ENCODE measurements at places on chromosomes 2 and 18.

GRCh38 chr2:26344581-26345282 lies 1.2 kb upstream of the SELENOI start:
- no peak for DNase-seq

GRCh38 chr2:237697586-237698357 lies 70.4 kb downstream of the LRRFIP1 start:
- DNase-seq, result no peak

DNA sequence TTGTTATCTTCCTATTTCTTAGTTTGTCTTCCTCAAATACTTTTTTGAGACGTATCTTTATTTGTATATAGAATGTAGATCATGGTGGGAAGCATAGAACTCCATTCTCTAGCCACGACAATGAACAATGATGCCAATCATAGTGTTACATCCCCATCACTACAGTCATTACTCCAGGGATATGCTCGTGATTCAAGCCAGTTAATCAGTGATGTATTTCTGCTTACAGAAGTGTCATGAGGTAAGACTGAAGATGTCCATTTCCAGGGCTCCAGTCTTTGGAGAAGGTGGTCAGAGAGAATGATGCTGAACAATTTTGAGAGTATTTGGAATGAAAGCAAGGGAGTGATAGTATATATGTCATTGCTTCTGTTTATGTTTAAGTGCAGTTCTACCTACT lies 777.2 kb upstream of the TMEFF2 start:
- DNase-seq, result no peak

DNA sequence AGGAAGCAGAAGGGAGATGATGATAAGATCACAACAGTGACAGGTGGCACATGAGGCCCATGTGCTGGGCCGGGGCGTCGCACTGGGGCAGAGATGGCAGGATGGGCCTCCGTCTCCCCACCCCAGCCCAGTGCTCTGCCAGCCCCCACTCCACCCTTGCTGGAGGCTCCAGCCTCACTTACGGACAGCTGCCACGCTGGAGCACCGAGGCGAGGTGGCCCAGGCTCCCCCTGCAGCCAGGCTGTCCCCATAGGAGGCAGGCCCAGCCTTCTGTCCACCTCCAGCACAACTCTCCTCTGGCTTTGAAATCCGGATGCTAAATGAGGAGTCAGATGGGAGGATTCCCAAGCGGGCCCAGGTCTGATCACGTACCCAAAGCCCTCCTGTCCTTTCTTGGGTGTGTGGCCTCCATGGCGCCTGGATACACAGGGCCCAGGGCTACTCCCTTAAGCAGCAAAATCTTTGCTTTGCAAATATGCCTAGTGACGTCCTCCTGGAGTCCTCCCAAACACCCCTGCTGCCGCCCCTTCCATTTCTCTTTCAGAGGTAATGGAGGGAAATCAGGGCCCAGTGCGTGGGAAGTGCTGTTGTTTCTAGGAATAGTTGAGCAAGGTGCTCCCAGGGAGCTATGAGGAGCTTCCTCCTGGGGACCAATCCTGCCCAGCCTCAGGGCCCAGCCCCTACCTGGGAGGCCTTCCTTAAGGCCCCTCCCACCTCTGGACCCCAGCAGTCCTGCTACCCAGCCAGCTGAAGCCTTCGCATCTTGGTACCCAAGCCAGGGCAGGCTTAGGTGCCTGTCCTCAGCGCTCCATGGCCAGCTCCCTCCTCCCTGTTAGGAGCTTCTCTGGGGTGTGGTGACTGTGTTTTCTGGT lies 170.4 kb upstream of the MYCN start:
- no peak for DNase-seq

- DNase-seq, result no peak
Observed at GRCh38 chr18:8513249-8513648, 96.0 kb upstream of the RAB12 start.

DNA sequence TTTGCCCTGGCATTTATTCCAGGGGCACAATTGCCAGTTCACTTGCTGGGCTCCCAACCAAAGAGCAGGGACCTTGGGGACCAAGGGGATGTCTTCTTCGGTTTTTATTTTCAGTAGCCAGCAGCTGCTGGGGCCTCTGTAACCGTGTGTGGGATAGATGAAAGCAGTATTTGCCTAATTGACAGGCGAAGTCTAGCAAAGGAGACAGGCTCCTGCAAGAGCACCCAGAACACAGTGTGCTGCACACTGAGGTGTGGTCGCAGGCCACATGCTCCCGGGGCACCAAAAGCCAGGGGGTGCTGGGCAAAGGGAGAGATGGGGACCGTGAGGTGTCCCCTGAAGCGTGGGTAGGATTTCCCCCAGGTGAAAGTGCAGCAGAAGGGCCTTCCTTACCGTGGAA lies 5.3 kb downstream of the SAG start:
- DNase-seq, result no peak

- DNase-seq, result no peak
Observed at GRCh38 chr2:170554278-170554955, 160.7 kb upstream of the SP5 start.

DNA sequence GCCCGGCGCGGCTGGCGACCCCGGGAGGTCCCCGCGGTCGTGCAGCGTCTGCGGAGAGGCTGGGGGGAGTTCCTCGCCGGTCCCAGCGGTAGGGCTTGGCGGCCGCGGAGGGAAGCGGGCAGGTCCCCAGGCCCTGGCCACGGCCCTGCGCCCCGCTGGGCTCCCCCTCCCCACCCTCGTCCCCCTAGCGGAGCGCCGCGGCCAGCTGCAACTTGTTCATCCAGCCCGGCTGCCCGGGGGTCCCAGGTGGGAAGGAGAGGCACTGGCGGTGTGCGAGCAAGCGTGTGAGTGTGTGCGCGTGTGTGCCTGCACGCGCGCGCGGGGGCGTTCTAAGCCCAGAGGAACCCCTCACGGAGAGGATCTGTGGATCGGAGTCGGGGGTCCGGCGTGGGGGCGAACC lies 1.3 kb downstream of the PTPRM start:
- DNase-seq, result no peak

GRCh38 chr18:7626922-7627440 lies 59.9 kb downstream of the PTPRM start:
- no peak for DNase-seq

DNA sequence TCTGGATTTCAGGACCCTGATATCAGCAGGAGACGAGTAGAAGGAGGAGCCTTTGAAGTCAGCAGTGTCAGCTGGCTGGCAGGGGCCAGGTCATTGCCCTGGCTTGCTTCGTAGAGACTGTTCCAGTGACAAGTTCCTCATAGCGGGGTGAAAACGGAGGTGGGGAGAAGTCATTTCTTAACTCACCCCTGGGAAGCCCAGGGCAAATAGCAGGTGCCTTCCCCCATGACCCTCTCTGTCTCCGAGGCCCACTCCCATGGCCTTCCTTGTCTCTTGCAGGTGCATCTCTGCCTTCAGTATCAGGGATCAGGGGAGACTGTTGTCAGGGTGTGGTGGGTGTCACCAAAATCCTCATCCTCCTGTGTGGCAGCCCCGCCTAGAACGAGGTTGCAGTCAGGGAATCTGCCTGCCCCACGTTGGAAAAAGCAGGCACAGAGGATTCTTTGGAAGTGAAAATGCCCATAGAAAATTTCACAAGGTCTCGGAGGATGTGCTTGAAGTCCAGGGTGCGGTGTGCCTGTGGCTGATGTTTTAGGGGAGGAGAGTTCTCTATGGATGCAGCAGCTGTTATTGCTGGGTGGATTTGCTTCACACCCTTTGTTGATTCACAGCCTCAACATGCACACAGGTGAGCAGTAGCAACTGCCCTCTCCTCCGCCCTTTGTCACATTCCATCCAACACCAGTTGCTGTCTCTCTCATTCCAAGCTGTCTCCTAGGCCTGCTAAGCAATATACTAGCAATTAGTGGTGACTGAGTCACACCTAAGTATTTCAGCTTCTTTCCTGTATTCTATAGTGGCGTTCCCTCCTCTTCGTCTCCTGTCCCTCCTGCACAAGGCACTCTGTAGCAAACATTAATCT lies 142.6 kb upstream of the FHL2 start:
- no peak for DNase-seq

- no peak for DNase-seq
Observed at GRCh38 chr2:241282555-241282954, 32.9 kb downstream of the HDLBP start.

DNA sequence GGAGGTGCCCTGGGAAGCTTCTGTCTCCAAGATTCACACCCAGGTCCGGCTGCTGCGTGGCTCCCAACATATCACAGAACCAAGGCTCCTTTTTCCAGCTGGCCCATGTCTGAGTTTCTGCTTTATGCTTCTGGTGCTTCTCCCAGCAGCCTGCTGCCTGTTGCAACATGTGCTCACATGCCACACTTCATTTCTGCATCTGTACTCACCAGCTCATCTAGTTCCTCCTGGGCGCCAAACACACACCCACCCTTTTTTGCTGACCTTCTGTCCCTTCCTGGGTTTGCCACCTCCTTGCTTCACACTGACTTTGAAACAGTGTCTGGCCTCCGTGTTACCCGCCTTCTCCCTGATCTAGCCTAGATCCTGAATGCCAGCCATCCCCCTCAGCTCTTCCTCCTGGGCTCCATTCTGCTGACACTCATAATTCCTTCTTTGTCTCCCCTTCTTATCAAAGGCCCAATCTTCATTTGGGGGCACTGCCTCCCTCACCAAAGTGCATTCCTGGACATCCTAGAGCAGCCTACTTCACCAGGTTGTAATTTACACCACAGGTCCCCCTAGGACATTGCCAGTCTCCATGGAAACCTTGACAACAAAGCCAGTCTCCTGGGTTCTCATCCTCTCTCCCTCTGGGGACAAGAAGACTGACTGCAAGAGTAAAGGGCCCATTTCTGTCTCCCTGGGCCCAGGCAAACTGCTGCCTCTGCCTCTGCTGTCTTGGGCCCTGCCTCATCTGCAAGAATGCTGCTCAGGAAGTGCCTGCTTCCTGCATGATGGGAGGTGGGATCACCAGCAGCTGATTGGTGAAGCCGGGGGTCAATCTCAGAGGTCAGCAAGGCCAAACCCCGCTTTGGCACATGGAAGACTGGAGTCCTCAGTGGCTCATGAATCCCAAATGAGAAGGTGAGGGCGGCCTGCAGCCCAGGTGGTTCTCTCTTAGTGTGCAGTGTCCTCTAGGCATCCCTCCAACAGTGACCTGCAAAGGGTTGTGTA lies 13.9 kb upstream of the PROM2 start:
- no peak for DNase-seq

DNA sequence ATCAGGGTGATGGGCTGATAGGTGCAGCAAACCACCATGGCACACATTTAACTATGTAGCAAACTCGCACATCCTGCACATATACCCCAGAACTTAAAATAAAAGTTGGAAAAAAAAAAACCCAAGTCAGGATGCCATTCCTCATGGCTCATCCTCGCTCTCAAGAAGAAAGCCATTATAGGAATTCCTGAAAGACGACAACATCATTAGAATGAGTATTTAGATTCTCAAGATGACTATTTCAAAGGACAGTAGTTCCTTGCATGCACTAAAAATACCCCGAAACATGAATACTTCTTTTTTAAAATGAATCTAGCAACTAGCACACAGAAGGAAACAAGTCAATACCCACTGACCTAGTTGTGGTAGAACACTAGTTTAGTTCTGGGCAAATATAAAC lies 285.8 kb upstream of the REV1 start:
- no peak for DNase-seq

GRCh38 chr18:10449396-10449795 lies 5.0 kb upstream of the APCDD1 start:
- no peak for DNase-seq

DNA sequence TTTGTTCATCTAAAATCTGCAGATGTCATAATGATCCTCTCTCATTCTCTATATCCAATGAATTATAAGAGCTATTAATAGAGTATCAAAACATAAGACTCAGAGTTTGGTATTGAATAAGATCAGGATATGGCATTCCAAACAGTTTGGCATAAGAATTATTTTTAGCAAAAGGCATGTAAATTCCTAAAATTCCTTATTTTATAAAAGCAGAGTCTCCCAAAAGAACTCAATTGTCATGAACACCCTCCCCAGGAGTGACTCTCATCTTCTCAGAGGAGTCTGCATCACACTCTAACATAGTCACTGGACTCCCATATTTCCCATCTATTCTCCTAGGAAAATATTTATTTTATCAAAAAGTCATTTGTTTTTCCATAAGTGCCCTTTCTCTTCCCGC lies 1710.2 kb upstream of the SLC39A10 start:
- DNase-seq, result no peak

DNA sequence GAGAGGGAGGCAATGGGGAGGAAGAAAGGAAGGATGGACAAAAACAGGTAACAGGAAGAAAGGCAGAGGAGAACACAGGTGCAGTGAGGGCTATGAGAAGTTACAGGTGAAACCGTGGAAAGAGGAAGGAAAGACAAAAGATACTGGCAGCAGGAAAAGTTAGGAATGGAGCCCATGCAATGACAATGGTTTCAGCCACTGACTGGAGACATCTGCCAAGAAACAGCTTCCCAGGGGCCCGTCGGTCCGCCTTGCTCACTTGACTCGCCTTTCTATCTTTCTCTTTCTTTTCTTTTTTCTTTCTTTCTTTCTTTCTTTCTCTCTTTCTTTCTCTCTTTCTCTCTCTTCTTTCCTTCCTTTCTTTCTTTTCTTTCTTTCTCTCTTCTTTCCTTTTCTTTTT lies 37.5 kb downstream of the ST8SIA5 start:
- DNase-seq, result no peak

- DNase-seq, result no peak
Observed at GRCh38 chr2:196464311-196464710, 175.2 kb upstream of the CCDC150 start.

DNA sequence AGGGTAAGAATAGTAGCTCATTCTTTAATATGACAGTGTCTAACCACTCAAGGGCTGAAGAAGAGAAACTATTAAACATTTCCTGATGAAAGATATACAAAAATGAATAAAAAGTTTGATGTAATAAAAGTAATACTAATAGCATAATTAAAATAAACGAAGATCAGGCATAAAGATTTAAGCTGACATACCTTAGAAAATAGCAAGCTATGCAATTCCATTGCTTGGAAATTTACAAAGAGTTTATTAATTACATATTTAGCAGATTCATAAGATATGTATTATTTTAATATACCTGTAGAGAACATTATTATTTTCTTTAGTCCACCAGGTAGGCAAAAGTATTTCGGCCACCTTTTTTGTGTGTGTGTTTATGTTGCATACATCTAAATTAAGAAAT lies 229.4 kb downstream of the GCA start:
- DNase-seq, result no peak

GRCh38 chr18:60228609-60229595 lies 143.7 kb downstream of the MC4R start:
- DNase-seq, result no peak

GRCh38 chr2:117323331-117323730 lies 491.2 kb upstream of the DDX18 start:
- DNase-seq, result no peak

DNA sequence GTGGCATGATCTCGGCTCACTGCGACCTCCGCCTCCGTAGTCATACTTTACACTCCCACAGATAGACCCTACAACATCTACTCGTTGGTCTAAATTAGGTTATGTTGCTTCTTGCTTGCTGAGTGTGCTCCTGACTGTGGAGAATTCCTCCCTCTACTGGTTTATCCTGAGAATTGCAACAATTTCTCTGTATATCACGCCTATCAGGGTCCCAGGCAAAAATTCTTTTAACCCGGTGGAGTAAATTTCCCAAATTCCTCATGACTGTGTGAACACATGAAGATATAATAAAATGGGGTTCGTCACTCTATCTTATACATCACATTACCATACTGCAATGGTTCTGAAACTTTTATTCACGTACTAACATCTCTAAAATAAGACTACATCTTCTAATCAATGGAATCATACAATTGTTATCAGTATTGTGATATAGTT lies 156.7 kb downstream of the EVA1A start:
- no peak for DNase-seq

All from T-helper 22 cell (primary cell).